COLO829 (cell line): ENCODE measurements at places on chromosomes 12 and 14.
A peak's percentile ranks its signal among the peaks of the same experiment; 100 is the strongest.

- DNase-seq = no peak
These were observed 2.7 kb upstream of the TSPAN31 start for GRCh38 chr12:57741844-57742738.

DNA sequence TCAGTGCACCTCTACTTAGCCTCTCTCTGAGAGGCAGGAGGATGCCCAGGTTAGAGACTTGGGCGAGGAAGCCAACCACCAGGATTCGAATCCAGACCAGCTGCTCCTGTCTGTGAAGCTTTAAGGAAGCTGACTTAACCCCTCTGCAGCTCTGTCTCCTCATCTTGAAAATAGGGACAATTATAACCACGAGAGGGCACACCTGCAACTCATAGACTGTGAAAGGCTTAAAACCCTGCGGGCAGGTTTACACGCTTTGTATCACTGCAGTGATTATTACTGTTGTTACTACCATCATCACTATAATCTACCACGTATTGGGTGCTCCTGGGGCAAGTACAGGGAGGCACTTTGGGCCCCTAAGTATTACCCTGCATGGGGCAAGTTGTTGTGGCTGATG, 379.8 kb downstream of the VRK1 start:
- DNase-seq = no peak

GRCh38 chr14:39576258-39576657, 144.0 kb upstream of the FBXO33 start:
- no peak for DNase-seq

DNA sequence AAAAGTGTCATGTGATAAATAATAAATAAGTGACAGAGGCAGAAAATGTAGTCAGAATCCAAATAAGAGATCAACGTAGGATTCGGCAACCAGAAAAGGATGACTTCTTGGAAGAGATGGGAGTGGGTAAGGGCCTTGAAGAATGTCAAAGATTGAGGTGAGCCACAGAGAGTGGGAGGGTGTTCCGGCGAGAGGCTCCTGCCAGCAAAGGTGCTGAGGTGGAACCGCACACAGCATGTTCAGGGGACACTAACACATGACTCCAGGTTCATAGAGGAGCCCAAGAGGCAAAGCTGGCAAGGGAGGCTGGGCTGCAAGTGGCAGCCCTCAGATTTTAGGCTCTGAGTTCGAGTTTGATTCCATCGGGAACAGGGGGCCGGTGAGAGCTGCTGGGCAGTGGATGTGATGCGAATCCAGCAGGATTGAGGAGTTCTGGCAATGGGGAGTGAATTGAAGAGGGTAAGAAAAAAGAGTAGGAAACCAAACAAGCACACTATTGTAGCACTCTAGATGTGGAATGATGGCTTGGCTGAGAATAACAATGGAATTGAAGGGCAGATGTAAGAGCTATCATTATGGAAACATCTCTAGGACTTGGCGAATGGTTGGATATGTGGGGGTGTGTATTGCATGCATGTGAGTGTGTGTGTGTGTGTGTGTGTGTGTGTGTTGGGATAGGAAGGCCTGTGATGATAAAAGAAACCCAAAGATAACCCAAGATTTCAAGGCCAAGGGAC, 36.5 kb downstream of the LRRC74A start:
- DNase-seq = peak; percentile 64

DNA sequence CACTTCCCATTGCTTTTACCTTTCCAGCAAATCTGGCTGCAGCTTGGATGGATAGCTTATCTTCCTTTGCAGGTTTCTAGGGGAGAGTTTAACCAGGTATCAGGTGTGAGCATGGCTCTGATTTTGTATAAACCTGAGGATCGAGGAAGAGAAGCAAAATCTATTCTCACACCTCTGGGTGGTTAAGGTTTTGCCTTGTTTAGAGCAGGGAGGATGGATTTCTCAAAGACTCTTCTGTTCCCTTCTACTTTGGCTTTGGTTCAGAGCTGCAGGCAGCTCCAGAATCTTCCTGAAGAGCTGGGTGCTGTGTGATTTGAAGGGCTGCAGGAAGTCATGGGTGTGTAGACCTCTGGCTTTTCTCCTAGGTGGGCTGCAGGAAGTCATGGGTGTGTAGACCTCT, 1.7 kb downstream of the JDP2 start:
- peak; percentile 25 for DNase-seq

DNA sequence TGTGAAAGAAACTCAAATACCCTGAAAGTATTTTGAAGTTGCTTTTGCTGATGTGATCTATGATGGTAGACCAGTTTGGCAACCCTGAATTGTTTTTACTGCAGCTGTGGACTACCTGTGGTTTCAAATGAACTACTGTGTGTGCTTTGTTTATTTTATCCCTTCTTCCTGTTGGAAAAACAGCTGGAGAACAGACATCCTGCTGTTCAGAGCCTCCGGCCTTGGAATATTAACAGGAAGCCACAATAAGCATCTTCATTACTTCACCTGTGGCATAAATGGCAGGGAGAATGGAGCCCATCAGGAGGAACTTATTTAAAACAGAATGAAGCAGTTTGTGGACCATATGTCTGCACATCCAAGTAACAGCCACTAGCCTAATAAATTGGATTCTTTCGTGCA, 104.8 kb downstream of the DUSP6 start:
- DNase-seq = no peak
